ENCODE measurements at places on chromosomes 16 and 17.

GRCh38 chr17:66248285-66248684 lies 19.1 kb upstream of the APOH start:
- no peak for DNase-seq

DNA sequence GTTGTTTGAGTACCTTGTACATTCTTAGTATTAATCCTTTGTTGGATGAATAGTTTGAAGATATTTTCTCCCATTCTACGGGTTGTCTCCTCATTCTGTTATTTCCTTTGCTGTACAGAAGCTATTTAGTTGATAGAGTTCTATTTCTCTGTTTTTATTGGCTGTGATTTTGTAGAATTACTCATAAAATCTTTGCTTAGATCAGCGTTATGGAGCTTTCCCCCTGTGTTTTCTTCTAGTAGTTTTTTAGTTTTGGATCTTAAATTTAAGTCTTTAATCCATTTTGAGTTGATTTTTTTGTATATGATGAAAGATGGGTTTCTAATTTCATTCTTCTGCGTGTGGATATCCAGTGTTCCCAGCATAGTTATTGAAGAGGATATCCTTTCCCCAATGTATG lies 45.4 kb downstream of the NFATC3 start:
- no peak for DNase-seq

- no peak for DNase-seq
Observed at GRCh38 chr16:55532227-55532626, 23.4 kb downstream of the LPCAT2 start.

DNA sequence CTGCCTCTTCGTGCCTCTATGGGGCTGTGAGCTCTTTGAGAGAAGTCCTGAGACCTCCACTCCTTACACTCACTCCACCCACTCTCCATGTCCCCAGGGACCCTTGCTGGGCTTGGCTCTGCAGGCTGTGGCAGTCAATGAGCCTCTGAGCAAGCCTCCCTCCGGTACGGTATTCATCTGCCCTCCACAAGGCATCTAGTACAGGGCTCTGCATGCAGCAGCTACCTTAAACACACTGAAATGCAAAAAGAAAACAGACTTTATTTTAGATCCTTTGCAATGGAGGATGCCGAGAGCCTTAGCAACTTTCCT lies 38.9 kb upstream of the SMPD3 start:
- no peak for DNase-seq

GRCh38 chr16:89544713-89545043 lies 15.8 kb upstream of the RPL13 start:
- no peak for DNase-seq

- DNase-seq, result no peak
Observed at GRCh38 chr17:76081295-76082210, 2.6 kb downstream of the ZACN start.

- no peak for DNase-seq
Observed at GRCh38 chr17:15343749-15344148, 2.4 kb upstream of the TEKT3 start.

DNA sequence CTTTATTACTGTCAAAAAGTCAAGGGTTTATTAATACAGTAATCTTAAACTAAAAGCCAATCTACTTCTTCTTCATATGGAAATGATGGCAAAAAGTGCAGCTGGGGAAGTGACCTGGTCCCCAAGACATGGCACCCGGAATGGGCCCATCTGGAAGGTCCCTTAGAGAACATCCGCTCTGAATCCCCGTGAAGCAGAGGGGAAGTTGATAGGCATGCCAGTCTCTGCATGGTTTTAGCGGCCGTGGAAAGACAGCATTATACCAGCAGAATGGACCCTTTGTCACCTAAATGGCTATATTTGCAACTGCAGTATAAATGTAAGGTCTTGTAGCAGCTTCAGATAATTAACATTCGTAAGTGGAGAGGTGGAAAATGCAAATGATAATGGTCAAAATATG lies 32.4 kb downstream of the COTL1 start:
- no peak for DNase-seq

DNA sequence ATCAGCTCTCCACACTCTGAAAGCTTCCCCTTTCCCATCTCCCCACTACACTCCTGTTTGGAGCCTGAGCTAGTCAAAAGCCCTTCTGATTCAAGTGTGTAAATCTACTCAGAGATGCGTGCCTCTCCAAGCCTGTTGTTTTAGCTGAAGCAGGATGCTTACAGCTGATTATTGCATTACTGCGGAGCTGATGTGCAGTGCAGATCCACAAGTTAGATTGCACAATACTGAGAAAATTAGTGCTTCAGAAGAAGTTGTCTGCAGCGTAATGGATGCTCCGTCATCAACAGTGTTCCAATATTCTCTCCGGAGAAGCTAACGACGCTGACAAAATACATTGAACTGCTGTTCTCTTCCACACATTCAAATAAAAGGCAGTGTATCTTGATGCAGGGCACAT lies 44.8 kb upstream of the NLRP1 start:
- DNase-seq, result no peak

DNA sequence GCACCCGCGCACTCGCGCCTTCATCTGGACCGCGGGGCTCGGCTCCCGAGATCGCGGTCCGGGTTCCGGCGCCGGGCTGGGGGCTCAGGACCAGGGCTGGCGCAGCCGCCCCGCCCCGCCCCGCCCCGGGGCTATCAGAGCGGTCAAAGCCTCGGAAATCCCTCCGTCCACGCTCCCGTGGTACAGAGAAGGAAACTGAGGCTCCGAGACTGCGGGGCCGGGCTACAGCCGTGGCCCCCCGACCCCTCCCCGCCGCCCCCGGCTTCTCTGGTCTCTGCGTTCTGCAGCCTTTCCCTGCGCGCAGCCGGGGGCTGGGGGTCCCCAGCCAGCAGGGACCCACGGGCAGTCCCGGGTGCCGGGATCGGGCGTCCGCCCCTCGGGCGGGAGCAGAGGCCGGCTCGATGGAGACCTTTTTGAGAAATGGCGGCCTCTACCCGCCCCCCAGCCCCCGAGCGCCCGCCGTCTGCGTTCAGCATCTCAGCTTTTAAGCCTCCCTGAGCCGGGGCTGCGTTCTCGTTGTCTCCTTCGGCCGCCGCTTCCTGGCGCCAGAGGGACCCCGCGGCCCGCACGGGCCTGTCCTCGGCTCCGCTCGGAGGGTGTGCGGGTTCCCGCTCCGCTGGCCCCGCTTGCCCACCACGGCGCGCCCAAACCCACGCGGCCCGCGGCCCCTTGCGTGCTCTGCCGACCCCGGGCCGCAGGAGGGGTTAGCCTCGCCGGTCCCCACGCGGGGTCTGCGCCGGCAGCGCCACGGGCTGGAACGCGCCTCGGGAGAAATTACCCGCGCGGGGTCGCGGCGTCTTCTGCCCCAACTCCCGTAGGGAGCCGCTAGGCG lies 1.5 kb upstream of the NPTX1 start:
- no peak for DNase-seq

DNA sequence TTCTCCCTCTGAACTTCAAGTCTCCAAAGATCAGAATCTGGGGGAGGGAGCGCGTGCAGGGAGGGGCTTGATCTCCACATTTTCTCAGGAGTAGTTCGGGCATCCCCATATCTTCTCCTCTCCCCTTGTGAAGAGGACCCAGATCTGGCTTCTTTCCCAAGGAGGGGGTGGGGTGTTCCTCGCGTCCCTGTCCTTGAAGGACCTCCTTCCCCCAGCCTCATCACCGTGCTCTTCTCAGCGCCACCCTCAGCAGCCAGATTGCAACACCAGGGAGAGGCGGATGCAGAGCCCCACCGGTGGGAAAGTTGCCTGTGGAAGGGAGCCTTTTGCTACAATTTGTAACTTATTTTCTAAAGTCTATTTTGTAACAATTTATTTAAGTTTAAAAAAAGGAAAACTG lies 5.7 kb downstream of the PRSS53 start:
- no peak for DNase-seq

DNA sequence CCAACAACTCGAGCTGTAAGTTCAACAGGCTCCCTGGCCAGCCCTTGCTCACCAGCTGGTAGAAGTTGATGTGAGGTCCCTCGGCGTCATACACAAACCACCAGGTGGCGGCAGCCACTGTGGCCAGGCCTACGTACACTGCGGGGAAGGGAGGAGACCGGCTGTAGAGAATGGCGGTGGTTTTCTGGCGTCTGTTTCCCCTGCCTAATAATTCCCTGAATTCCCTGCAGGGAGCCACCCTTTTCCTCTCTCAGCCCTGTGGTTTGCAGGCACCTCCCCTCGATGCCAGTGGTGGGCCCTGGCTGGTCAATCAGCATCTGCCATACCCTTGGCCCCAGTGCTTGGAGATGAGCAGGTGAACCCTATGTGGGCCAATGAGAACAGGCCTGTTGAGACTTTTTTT lies 18.9 kb upstream of the P2RX1 start:
- DNase-seq, result peak; percentile 80

- DNase-seq, result no peak
Observed at GRCh38 chr17:48523010-48523409, 7.8 kb downstream of the HOXB1 start.

DNA sequence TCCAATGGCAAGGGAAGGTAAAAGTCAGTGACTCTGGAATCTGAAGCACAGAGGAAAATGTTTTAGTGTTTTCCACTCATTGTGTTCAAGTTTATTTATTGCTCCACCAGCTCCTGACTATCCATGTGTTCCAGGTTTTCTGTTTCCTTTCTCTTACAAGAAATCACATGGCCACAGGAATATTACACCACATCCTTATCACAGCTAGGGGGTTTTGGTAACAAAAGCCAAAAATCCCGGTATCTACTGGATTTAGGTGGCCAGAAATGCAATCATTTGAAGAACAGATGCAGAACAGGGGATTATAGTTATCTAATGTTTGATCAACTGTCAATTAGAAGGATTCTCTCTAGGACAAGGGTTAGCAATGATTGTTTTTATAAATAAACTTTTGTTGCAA lies 47.9 kb downstream of the STH start:
- no peak for DNase-seq

DNA sequence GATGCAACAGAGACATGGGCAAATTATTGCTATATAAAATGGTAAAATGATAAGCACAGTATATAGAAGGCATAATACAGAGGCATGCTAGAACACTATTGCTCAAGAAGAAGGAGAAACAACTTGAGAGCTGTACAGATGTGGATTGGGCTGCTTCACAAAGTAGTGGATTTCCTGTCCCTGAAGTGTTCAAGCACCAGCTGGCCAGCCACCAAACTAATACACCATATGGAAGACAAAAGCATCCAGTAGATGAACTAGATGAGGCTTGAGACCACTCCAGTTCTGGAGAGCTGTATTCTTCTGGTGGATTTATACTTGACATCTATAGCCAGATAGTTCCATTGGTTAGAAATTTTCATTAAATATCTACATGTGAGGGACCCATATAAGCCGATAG lies 134.1 kb upstream of the GNAO1 start:
- no peak for DNase-seq

- no peak for DNase-seq
Observed at GRCh38 chr17:41098481-41098880, 539 bp upstream of the KRTAP4-8 start.
